M059J (cell line): ENCODE measurements at places on chromosomes 12 and 14. TPM values are rescaled to one million over a fixed set of nuclear protein-coding genes. Genes with fewer than 3 reads are reported as not detected.

The EPYC gene
- 0.17 TPM in 1 of 2 replicates, not detected in the other for total RNA-seq

The FGD4 gene
- 0.59 and 3.0 TPM in 2 replicates for total RNA-seq

The SLC5A8 gene
- 0.05 TPM in 1 of 2 replicates, not detected in the other for total RNA-seq

The ZNF891 gene
- 0.32 and 0.44 TPM in 2 replicates for total RNA-seq

The SIX4 gene
- 17.9 and 23.8 TPM in 2 replicates for total RNA-seq

The CD4 gene
- not detected in 2 replicates for total RNA-seq

The BCL2L14 gene
- 0.05 and 6.7 TPM in 2 replicates for total RNA-seq

The EGLN3 gene
- 22.2 and 30.1 TPM in 2 replicates for total RNA-seq

The ZFHX2 gene
- 0.05 TPM in 1 of 2 replicates, not detected in the other for total RNA-seq

The SIX6 gene
- not detected in 2 replicates for total RNA-seq

The PNP gene
- 79.3 and 84.2 TPM in 2 replicates for total RNA-seq

The TPPP2 gene
- total RNA-seq: not detected in 2 replicates

The FGF6 gene
- total RNA-seq: not detected in 2 replicates

The LGALS3 gene
- 56.2 and 80.1 TPM in 2 replicates for total RNA-seq

The IFNG-AS1 gene
- not detected in 2 replicates for total RNA-seq

The GPR135 gene
- total RNA-seq: 0.79 and 1.3 TPM in 2 replicates

The GPRC5A gene
- total RNA-seq: 70.0 and 89.7 TPM in 2 replicates

The GRIN2B gene
- total RNA-seq: not detected in 2 replicates

The PCED1B gene
- total RNA-seq: 2.8 and 4.5 TPM in 2 replicates

The ATG2B gene
- total RNA-seq: 3.3 and 7.6 TPM in 2 replicates

The FAM186B gene
- 0.07 TPM in 1 of 2 replicates, not detected in the other for total RNA-seq

The B3GNT4 gene
- total RNA-seq: 0.15 and 0.34 TPM in 2 replicates

The VDR gene
- 5.1 and 9.3 TPM in 2 replicates for total RNA-seq

The PLA2G1B gene
- not detected in 2 replicates for total RNA-seq

The ACOT6 gene
- total RNA-seq: not detected in 2 replicates

The NKX2-1 gene
- 0.10 TPM in 1 of 2 replicates, not detected in the other for total RNA-seq

The KRT81 gene
- total RNA-seq: 320 and 412 TPM in 2 replicates

The PTCSC3 gene
- not detected in 2 replicates for total RNA-seq

The GALNT9 gene
- total RNA-seq: not detected in 2 replicates

The CLEC6A gene
- total RNA-seq: not detected in 2 replicates

The SOCS2 gene
- total RNA-seq: 79.8 and 110 TPM in 2 replicates

The MAGOHB gene
- total RNA-seq: 51.5 and 90.2 TPM in 2 replicates

The ESPL1 gene
- 2.9 and 9.0 TPM in 2 replicates for total RNA-seq

The LGR5 gene
- 0.07 and 0.49 TPM in 2 replicates for total RNA-seq

The NAV3 gene
- 14.3 and 28.3 TPM in 2 replicates for total RNA-seq

The FAM216A gene
- total RNA-seq: 20.6 and 24.8 TPM in 2 replicates

The CCDC197 gene
- total RNA-seq: not detected in 2 replicates

The OTUB2 gene
- 0.57 and 0.91 TPM in 2 replicates for total RNA-seq
